Renal cortical epithelial cell (primary cell): ENCODE measurements at places on chromosomes 3 and 15. TPM values are rescaled to one million over a fixed set of nuclear protein-coding genes. Genes with fewer than 3 reads are reported as not detected.

- peak; percentile 35 for DNase-seq
Measured at GRCh38 chr3:32240159-32240545, 1.7 kb downstream of the CMTM8 start.

- DNase-seq: no peak
Measured at GRCh38 chr3:86381247-86381646, 609.7 kb downstream of the VGLL3 start.

- DNase-seq: no peak
Measured at GRCh38 chr3:143720381-143720780, 127.9 kb downstream of the SLC9A9 start.

- DNase-seq: no peak
Measured at GRCh38 chr3:64207289-64208080, 17.8 kb downstream of the PRICKLE2 start.

GRCh38 chr3:13261104-13261830 is 158.9 kb downstream of the NUP210 start:
- no peak for DNase-seq

GRCh38 chr3:175495331-175495730 is 636.2 kb downstream of the NAALADL2 start:
- peak; percentile 7 for DNase-seq

GPR171 gene
- not detected in 2 replicates for total RNA-seq

ANKRD63 gene
- 0.05 TPM in 1 of 2 replicates, not detected in the other for total RNA-seq
